ENCODE measurements at places on chromosomes 11 and 22.

- H3K4me1 ChIP-seq, result no peaks in the 10 kb centered on the region
- H3K27me3 ChIP-seq, result no peaks in the 10 kb centered on the region
- no peaks in the 10 kb centered on the region for H3K36me3 ChIP-seq
- H3K27ac ChIP-seq, result no peak overlapping the region
- no peak for DNase-seq
These were observed 451.9 kb downstream of the ETS1 start for GRCh38 chr11:128135451-128135850.

DNA sequence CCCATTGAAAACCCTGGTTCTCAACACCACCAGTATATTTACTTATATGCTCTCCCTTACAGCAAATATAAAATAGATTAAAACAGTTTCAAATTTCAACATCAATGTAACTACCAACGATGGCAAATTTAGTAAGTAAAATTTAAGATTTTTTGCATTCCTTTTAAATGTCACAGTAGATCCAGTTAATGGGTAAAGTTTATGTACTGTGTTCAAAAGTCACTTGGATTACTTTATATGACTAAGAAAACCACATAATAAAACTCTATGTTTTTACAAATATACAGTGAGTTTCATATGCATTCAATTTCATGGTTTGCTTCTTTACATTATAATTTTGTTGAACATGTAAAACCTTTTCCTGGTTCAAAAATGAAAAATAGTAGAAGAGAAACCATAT, 364.6 kb downstream of the AASDHPPT start:
- H3K27me3 ChIP-seq, result no peaks in the 10 kb centered on the region
- H3K36me3 ChIP-seq, result no peaks in the 10 kb centered on the region
- no peak for DNase-seq
- H3K27ac ChIP-seq, result no peak overlapping the region
- H3K4me1 ChIP-seq, result no peaks in the 10 kb centered on the region
- no peak overlapping the region for H3K4me3 ChIP-seq

GRCh38 chr11:63839508-63840355, 822 bp downstream of the MARK2 start:
- peaks cover 2% of the 10 kb centered on the region for H3K4me1 ChIP-seq
- no peaks in the 10 kb centered on the region for H3K27me3 ChIP-seq
- H3K4me3 ChIP-seq, result peak overlapping the region; percentile 73
- H3K27ac ChIP-seq, result peak overlapping the region; percentile 78
- no peaks in the 10 kb centered on the region for H3K36me3 ChIP-seq

DNA sequence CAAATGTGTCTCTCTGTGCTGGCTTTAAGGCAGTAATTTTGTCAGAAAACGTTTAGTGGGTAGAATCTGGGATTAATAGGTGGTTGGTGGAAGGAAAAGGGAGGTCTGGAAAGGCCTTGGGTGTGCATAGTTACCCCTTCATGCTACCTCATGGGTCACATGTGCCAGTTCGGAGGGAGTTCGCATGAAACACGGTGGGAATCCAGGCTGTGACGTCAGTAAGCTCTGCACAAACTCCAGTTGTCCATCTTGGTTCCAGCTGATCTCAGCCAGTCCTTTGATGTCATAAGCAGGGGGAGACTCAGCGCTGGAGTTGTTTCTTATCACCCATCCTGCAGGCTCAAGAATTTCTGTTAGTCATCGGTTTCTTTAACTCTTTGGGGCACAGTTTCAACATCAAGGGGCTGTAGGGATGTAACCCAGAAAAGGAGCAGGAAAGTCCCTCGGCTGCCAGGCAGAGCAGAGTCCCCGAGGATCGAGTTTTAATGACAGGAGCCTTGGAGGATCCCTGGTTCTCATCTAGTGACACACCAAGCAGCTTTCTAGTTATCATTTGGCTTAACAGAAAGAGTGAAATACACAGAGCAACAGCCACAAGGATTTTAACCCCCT, 28.9 kb downstream of the MOV10L1 start:
- no peaks in the 10 kb centered on the region for H3K36me3 ChIP-seq
- H3K4me1 ChIP-seq, result no peaks in the 10 kb centered on the region
- H3K27ac ChIP-seq, result no peak overlapping the region
- H3K4me3 ChIP-seq, result no peak overlapping the region
- H3K27me3 ChIP-seq, result no peaks in the 10 kb centered on the region
- DNase-seq, result peak; percentile 56

- no peak for DNase-seq
- H3K4me1 ChIP-seq, result no peaks in the 10 kb centered on the region
- no peak overlapping the region for H3K27ac ChIP-seq
- H3K36me3 ChIP-seq, result no peaks in the 10 kb centered on the region
- H3K27me3 ChIP-seq, result no peaks in the 10 kb centered on the region
- H3K4me3 ChIP-seq, result no peak overlapping the region
These were observed 48.7 kb upstream of the ZBED5 start for GRCh38 chr11:10906521-10906920.
